ENCODE measurements at places on chromosomes 12 and 14. TPM values are rescaled to one million over a fixed set of nuclear protein-coding genes. Genes with fewer than 3 reads are reported as not detected.

PCED1B gene
- not detected for total RNA-seq

RNASE13 gene
- not detected for total RNA-seq

RAD51AP1 gene
- 0.43 TPM for total RNA-seq

GRIN2B gene
- total RNA-seq, result under 0.01 TPM

KRT5 gene
- 14.9 TPM for total RNA-seq

SLCO1B1 gene
- total RNA-seq, result not detected

FAR2 gene
- 2.1 TPM for total RNA-seq

ANKRD9 gene
- total RNA-seq, result 10.7 TPM

SYT10 gene
- not detected for total RNA-seq

ACADS gene
- total RNA-seq, result 13.3 TPM

ART4 gene
- not detected for total RNA-seq

TIMM9 gene
- total RNA-seq, result 16.5 TPM

HOXC12 gene
- total RNA-seq, result not detected

FOXA1 gene
- not detected for total RNA-seq

TAS2R7 gene
- total RNA-seq, result not detected

WNK1 gene
- total RNA-seq, result 67.5 TPM

KRT2 gene
- not detected for total RNA-seq

CD163L1 gene
- total RNA-seq, result under 0.01 TPM

TMEM63C gene
- total RNA-seq, result 0.32 TPM

FAM181A gene
- total RNA-seq, result not detected

BHLHE41 gene
- total RNA-seq, result 2.0 TPM

SDR9C7 gene
- not detected for total RNA-seq

PACS2 gene
- 41.1 TPM for total RNA-seq

ZFYVE26 gene
- 12.9 TPM for total RNA-seq

GLIPR1L1 gene
- total RNA-seq, result not detected

CLECL1 gene
- not detected for total RNA-seq

CLEC4E gene
- not detected for total RNA-seq

CTSG gene
- not detected for total RNA-seq

SOAT2 gene
- total RNA-seq, result 0.16 TPM

PRMT5 gene
- 40.4 TPM for total RNA-seq

TRHDE gene
- 16.2 TPM for total RNA-seq

WNT1 gene
- total RNA-seq, result not detected

SCNN1A gene
- total RNA-seq, result 0.16 TPM

RNU6-7 gene
- not detected for total RNA-seq

ASB2 gene
- total RNA-seq, result 0.32 TPM

PARP11 gene
- 5.0 TPM for total RNA-seq

TSPAN19 gene
- total RNA-seq, result 0.16 TPM

POLR3B gene
- 8.9 TPM for total RNA-seq

STRAP gene
- total RNA-seq, result 56.1 TPM

KRT7 gene
- 2.7 TPM for total RNA-seq

NPFF gene
- total RNA-seq, result not detected

CELA1 gene
- not detected for total RNA-seq

Data from bronchial smooth muscle cell (primary cell).